ENCODE measurements at places on chromosomes 2 and 18. TPM values are rescaled to one million over a fixed set of nuclear protein-coding genes. Genes with fewer than 3 reads are reported as not detected.

DNA sequence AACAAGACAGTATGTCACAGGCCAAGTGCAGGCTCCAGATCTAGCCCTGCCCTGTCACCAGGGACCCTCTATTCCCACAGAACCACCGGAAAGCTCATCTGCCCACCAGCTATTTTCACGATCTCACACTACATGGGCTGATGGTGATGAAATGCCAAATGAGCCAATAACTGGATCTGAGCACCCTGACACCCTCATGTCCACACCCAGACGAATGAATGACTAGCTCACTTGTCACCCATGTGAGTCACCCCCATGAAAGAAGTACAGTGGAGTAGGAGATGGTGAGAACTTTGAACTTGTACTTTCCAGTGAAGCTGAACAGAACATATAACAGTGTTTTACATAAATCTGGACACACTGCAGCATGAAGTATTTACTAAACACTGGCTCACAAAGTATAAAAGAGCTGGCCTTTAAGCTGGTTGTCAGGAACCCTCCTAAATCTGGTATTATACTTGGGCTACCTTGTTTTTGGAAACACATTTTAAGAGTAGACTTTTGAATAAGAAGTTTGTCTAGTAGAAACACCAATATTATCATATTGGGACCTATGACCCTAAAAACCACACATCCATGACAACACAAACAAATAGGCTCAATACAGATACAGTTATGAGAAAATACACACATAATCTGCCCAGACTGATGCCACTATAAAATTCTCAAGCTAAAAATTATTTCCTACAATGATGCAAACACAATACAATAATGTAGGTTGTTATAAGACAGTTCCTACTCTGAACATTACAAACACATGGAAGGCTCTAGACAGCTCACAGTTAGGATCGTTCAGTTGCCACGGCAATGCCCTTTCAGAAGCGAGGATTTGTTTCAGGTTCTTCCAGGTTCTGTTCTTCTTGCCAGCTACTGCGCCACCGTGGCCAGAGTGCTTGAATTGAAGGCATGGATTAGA is 19.0 kb downstream of the INO80C start:
- H3K27ac ChIP-seq = no peak overlapping the region
- H3K4me3 ChIP-seq = no peak overlapping the region
- no peaks in the 10 kb centered on the region for H3K27me3 ChIP-seq

GRCh38 chr2:42064417-42064942 is 16.7 kb downstream of the PKDCC start:
- DNase-seq = no peak
- H3K4me1 ChIP-seq = no peaks in the 10 kb centered on the region
- H3K36me3 ChIP-seq = no peaks in the 10 kb centered on the region

- no peak for DNase-seq
- peaks cover 25% of the 10 kb centered on the region for H3K36me3 ChIP-seq
- H3K4me1 ChIP-seq = peaks cover 45% of the 10 kb centered on the region
- H3K4me3 ChIP-seq = peak overlapping the region; percentile 73
- H3K27me3 ChIP-seq = no peaks in the 10 kb centered on the region
These were observed 128.4 kb downstream of the IKZF2 start for GRCh38 chr2:213022987-213023386.

GRCh38 chr18:36129300-36130038 is at the start of the genes ELP2 and SLC39A6:
Gene ELP2 (plus strand): TSS chr18:36129899. CDS start chr18:36129934, 35 bp downstream.
Gene SLC39A6 (minus strand): TSS chr18:36129340. CDS start chr18:36127007, 2,333 bp downstream.
- peaks cover 53% of the 10 kb centered on the region for H3K4me1 ChIP-seq
- H3K27ac ChIP-seq = peak within 1 kb of the TSS; percentile 99
- peak within 1 kb of the TSS; percentile 98 for H3K4me3 ChIP-seq
- DNase-seq = peak; percentile 97
- no peaks in the 10 kb centered on the region for H3K27me3 ChIP-seq
- H3K36me3 ChIP-seq = peaks cover 10% of the 10 kb centered on the region

DNA sequence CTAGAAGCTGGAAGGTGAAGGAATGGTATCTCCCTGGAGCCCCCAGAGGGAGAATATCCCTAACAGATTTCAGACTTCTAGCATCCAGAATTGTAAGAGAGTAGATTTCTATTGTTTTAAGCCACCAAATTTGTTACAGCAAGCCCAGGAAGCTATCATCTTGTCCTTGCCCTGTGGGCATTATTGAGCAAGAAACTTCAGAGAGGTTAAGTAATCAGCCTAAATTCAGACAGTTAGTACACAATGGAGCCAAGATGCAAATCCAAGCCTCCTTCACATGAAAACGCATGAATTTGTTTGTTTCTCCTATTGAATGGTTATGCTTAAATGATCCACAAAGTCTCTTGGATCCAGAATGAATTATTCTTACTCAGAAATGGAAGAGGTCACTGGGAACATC is 55.2 kb upstream of the TRIB2 start:
- H3K4me3 ChIP-seq = no peak overlapping the region
- no peak for DNase-seq
- H3K4me1 ChIP-seq = peaks cover 12% of the 10 kb centered on the region
- no peaks in the 10 kb centered on the region for H3K27me3 ChIP-seq

DNA sequence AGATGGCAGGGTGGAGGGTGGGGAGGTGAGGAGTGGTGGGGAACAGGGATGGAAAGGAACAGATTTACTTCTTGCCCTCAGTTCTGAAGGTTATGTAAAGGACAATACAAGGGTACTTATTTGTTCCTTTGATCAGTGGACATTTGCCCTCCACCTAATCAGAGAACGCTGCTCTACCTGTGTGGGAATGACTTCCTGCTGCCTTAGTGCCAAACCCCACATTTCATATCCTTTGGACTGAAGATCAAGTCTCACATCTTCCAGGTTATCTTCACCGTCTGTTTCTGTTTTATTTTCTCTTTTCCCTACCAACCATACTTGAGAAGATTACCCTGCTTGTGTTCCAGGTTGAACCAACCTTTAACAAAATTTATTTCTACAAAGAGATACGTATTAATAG is 8.7 kb upstream of the DPP4 start:
- no peak for DNase-seq
- no peaks in the 10 kb centered on the region for H3K36me3 ChIP-seq
- no peaks in the 10 kb centered on the region for H3K4me1 ChIP-seq
- no peak overlapping the region for H3K4me3 ChIP-seq

DNA sequence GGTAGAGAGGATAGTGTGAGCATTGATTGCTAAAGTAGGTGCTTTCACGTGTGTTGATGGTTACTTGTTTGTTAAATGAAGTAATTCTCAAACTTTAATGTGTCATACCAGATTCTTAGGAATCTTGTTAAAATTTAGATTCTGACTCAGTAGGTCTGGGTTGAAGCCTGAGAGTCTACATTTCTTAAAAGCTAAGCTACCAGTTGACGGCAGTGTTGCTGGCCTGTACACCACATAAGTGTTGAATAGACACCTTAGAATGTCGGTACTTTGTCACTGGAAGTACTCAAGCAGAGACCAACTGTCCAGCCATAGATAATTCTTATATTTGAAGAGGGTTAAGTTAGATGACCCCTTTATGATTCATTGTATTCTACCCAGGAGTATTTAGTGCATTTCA is 79.8 kb downstream of the ACVR2A start:
- no peak overlapping the region for H3K4me3 ChIP-seq
- H3K27ac ChIP-seq = no peak overlapping the region
- H3K36me3 ChIP-seq = peaks cover 4% of the 10 kb centered on the region
- H3K4me1 ChIP-seq = no peaks in the 10 kb centered on the region

DNA sequence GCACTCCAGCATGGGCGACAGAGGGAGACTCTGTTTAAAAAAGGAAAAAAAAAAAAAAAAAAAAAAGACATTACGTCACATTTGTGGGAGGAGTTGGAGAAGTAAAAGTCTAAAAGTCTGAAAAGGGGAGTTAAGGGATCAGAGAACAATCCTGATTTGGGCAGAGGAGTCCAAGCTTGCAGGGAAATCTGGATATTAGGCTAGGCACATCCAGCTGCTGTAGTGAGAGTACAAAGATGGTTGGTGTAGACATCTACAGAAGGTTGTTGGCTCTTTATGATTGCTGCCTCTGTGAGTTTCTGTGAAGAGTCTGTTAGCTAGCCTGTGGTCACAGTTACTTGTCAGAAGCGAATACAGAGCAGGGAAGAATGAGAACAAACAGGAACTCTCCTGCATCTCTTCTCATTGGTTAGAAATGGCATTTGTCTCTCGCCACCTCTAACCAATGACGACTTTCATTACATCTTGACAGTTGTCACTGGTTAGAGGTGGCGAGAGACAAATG is 3.3 kb upstream of the OSBPL6 start:
- H3K27me3 ChIP-seq = peaks cover 34% of the 10 kb centered on the region
- H3K4me1 ChIP-seq = peaks cover 19% of the 10 kb centered on the region
- no peaks in the 10 kb centered on the region for H3K36me3 ChIP-seq
- peak; percentile 15 for DNase-seq
- H3K4me3 ChIP-seq = no peak overlapping the region

GRCh38 chr2:149167001-149167780 is 128.7 kb downstream of the LYPD6B start:
- peaks cover 2% of the 10 kb centered on the region for H3K27me3 ChIP-seq
- peak; percentile 1 for DNase-seq
- no peak overlapping the region for H3K4me3 ChIP-seq
- H3K4me1 ChIP-seq = no peaks in the 10 kb centered on the region

The HOXD10 gene
- total RNA-seq = not detected

The LYPD6 gene
- not detected for total RNA-seq

The ERFE gene
- not detected for total RNA-seq

The B3GNT7 gene
- total RNA-seq = not detected

The MEP1B gene
- total RNA-seq = 0.42 TPM

Data from CD4-positive, CD25-positive, alpha-beta regulatory T cell (primary cell).